ENCODE measurements at places on chromosomes 11 and 22.

- DNase-seq, result no peak
Measured at GRCh38 chr11:87804176-87804575, 371.1 kb downstream of the RAB38 start.

DNA sequence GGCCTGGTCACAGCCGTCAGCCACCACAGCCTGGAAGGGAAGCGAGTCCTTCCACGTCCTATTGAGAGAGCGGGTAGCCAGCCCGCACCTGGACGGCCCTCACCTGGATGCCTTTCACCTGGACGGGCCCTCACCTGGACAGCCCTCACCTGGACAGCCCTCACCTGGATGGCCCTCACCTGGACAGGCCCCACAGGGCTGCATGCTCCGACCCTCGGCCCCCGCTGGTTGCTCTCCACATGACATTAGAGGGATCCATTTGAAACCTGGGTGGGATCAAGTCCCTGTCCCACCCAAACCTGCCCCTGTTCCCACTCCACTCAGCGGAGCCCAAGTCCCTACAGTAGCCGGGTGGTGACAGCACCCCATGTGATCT lies 3.7 kb downstream of the C1QTNF6 start:
- no peak for DNase-seq

GRCh38 chr11:1226986-1227550 lies 4.2 kb downstream of the MUC5B start:
- DNase-seq, result no peak

GRCh38 chr11:118604566-118604965 lies 2.8 kb upstream of the PHLDB1 start:
- no peak for DNase-seq

DNA sequence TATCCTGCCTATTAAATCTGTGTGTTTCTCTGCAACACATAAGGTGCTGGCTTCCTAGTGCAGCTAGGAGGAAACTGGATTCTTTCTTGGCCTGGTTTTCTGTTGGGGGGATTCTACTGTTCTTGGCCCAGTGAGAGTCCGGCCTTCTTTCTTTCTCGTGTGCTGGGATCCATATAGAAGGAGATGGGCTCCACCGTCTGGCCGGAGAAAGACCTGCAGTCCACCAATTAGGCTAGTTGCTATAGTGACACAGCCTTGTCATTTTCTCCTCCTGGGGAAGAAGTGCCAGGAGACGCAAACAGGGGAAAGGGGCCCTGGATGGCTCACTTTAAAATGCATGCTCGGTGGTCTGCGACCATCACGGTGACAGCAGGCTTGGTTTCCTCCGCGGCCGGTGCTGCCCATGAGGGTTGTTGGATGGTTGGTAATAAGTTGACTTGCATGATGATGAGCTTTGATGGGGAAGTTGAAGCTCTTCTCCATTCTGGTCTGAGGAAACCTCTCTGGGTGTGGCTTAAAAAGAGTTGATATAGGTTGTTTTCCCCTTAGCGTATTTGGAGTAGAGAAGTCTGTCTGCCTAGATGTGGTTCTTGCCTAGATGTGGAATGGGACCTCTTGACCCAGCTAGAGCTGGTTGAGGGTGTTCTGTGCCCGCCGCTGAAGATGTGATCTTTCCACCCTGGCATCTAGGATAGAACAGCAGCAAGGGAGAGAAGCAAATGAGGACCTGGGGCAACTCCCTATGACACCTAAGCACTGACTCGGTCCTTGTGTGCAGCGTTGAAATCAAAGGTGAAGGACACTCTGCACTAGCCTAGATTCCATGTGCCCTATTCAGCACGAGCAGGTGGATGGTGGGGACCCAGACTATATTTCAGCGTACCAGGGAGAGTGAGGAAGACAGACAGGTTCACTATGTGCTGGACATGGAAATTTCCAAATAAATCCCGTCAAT lies 1335.0 kb downstream of the BRD1 start:
- DNase-seq, result no peak

DNA sequence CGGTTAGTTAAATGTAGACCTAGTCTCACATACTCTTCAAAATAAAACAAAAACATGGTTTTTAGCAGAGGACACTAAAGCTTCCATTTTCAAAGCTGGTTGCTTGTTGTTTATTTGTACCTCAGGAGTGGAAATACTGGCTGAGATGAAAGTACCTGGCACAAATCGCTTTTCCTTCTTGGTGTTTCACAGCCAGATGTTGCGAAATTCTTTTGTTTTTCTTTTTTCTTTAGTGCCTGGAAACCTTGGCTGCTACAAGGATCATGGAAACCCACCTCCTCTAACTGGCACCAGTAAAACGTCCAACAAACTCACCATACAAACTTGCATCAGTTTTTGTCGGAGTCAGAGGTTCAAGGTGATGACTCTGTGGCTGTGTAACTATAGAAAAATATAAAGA lies 48.3 kb downstream of the KREMEN1 start:
- DNase-seq, result no peak

DNA sequence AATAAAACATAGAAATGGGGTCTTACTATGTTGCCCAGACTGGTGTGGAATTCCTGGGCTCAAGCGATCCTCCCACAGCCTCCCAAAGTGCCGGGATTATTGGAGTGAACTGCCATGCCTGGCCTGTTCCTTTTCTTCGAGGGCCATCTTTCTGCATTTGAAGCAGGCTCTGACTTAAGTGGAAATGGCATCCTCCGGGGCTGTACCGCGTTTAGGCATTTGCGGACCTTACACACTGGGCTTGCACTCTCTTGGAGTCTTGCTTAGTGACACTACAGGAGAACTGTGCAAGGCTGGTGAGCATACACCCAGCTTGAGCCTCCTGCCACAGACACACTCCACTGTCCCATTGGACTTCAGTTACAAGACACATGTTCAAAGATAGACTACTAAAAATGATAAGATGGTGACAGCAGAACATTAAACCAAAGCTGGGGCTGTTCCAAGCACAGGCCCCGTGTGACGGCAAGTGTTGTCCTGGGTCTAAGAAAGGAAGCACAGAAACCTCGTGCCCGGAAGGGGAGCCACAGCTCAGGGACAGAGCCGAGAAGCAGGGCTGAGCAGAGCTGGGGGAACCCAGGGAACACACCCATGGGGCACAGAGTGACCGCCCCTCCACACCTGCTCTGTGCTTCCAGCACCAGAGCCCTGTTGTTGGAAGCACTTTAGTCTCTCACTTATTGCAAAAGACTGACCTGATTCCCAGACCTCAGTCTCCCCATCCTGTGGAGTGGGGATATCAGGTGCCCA lies 59.0 kb upstream of the SHANK2 start:
- DNase-seq, result no peak

DNA sequence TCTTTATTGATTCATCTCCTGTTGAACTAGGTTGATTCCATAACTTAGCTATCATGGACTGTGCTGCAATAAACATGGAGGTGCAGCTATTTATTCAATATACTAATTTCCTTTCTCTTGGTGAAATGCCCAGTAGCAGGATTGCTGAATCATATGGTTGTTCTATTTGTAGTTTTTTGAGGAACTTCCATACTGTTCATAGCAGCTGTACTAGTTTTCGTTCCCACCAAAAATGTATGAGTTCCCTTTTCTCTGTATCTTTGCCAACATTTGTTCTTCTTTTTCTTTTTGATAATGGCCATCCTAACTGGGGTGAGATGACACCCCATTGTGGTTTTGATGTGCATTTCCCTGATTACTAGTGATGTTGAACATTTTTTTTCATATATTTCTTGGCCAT lies 87.2 kb upstream of the NAV2 start:
- DNase-seq, result no peak

- no peak for DNase-seq
Measured at GRCh38 chr11:112627588-112628045, 333.6 kb upstream of the NCAM1 start.

DNA sequence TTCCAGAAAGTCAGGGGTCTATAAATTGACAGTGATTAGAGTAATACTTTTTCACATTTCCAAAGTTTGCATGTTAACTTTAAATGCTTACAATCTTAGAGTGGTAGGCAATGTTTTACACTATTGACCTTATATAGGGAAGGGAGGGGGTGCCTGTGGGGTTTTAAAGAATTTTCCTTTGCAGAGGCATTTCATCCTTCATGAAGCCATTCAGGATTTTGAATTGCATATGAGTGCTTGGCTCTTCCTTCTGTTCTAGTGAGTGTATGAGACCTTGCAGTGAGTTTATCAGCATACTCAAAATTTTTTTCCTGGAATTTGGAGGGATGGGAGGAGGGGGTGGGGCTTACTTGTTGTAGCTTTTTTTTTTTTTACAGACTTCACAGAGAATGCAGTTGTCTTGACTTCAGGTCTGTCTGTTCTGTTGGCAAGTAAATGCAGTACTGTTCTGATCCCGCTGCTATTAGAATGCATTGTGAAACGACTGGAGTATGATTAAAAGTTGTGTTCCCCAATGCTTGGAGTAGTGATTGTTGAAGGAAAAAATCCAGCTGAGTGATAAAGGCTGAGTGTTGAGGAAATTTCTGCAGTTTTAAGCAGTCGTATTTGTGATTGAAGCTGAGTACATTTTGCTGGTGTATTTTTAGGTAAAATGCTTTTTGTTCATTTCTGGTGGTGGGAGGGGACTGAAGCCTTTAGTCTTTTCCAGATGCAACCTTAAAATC lies 5.3 kb downstream of the MALAT1 start:
- DNase-seq, result no peak

GRCh38 chr11:81420668-81421250 lies 1312.9 kb downstream of the FAM181B start:
- no peak for DNase-seq

- no peak for DNase-seq
Measured at GRCh38 chr22:17966403-17966717, 58.0 kb downstream of the MICAL3 start.

DNA sequence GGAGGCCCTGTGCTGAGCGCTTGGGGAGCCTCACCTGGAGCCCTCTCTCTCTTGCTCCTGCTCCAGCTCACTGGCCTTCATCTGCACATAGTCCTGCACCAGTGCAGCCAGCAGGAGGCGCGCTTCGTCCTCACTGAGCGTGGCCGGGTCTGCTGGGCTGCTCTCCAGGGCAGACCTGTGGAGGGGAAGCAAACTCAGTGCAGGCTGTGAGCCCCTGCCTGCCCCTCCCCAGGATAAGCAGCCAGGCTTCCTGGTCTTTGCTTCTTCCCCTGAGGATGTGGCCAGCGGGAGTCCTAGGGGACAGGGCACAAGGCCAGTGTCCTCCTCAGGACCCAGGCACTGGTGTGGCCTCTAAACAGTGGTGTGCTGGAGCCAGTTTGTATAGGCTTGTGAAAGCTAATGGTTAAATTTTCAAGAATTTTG lies 2.2 kb downstream of the CALCA start:
- DNase-seq, result peak; percentile 68

DNA sequence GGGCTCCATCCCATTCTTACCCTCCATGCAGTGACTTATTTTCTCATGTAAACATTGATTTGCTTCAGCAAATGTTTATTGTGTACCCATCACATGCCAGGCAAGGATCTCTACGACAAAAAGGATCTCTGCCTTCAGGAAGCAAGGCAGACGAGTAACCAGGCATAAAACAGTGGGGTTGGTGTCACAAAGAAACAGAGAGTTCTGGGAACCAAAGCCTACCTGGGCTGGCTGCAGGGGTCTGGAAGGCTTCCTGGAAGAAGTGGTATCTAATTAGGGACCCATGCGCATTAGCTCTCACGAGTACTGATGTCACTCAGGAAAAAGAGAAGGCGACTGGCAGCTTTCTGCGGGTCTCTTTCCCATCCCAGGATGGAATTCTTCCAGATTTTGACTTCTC lies 44.5 kb downstream of the KIAA1671 start:
- no peak for DNase-seq

DNA sequence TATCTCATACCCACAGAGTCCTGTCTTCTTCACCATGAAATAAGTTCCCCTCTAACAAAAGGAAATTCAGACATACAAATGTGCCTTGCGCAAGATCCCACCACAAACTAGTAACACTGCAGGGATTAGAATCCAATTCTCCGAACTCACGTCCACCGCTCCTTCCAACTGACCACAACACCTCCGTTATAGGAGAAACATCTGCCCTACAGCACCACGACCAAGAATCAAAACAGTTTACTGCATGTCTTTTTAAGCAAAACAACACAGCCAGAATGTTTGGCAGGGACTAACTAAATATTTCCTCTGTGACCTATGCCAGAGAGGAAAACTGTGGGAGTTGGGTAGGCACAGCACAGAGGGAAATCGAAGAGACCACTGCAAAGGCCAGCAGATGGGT lies 72.7 kb upstream of the AKIP1 start:
- no peak for DNase-seq

DNA sequence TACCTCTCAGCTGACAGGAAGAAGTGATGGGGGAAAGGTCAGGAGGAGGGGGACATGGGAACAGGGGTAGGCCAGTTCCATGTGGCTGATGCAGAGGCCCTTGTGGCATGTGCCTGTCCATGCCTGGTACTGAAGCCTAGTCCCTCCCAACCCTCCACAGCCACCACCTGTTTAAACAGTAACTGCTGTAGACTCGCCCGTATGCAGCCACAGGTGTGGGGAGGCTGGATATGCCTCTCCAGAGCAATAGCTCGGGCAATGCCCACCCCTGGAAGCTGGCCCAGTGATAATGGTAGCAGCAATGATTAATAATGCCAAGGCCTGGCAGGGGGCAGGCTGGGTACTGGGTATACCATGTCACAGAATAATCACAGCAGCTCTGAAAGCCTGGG lies 2.3 kb downstream of the SMTN start:
- no peak for DNase-seq

DNA sequence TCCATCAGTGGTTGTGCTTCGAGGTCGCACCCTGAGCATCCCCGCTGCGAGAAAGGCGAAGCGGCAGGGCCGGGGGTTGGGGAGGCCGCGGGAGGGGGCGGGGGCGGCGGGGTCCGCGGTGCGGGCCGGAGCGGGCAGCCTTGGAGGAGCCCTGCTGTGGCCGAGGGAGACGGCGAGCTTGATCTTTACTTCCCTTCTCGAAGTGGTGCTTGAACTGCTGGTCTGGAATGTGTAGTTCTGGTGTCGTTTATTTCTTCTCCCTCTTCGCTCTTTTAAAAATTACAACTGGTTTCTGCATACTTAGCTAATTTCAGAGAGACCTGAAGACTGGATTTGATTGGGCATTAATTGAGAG lies 1.1 kb downstream of the APLP2 start:
- DNase-seq, result no peak

DNA sequence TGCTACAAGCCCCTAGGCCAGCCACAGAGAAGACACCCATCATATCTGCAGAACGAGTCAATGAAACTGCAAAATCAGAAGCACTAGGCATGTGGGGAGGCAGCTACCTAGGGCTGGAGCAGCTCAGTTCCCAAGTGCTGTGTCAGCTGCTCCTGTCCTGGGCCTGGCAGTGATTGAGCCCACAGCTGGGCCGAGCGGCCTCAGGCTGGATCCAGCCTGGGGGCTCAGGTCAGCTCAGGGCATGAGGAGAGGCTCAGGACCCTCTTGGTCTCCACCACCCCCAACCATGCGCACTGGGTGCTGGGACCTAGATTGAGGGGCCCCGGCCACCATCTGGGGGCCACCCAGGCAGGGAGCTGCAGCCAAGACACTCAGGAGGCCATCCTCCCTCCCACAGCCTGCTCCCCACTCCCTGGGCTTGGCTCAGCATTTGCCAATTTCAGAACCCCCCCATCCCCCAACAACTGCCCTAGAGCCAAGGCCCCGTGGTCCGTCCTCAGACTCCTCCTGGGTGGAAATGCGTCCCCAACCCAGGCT lies 2.4 kb upstream of the TNNT3 start:
- DNase-seq, result no peak

GRCh38 chr22:50727678-50728522 lies 10.1 kb upstream of the ACR start:
- no peak for DNase-seq

Measured in activated CD8-positive, alpha-beta memory T cell treated with anti-CD3 and anti-CD28 coated beads for 48 hours (primary cell).